ENCODE measurements at places on chromosomes 12 and 14.
A peak's percentile ranks its signal among the peaks of the same experiment; 100 is the strongest.

DNA sequence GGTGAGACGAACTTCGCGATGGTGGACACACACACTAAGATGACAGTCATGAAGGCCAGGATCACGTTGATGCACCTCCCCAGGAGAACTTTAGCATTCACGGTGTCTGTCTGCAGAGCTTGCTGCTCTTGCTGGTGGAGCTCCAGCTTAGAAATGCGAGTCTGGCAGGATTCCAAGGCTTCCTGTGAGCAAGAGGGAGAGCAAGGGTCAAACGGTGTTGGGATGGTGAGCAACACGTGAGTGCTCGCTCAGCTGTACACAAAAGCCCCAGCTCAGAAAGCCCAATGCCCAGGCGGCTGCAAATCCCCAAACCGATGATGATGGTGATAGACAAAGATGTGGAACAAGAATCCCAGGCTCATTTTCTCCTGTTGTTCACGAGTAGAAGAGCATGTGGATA lies 78.8 kb downstream of the TMCC3 start:
- DNase-seq: peak; percentile 90

DNA sequence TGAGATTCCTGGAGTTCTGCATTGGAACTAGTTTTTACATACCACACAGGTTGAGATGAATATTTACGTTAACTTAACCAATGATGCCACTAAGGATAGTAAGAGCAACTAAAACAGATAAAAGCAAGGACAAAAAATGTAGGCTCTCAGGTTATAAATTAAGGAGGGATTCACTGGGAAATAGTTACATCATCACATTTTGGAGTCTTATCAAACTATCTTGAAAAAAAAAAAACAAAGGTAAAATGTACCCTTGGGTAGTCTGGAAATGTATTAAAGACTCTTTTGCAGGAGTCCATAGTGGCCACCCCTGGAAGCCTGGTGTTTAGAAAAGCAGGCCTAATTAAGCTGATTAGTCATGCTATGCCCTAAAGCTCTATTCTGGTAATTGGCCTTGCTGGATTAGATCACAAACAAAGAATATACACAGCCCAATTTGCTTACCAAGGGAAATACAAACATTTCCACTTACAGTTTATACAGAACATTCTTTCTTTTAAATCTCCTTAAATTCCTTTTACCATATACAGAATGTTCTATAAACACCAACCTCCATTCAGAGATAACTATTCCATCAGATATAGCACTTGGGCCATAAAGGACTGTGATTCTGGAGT lies 39.3 kb downstream of the SLC25A47 start:
- peak; percentile 67 for DNase-seq

- DNase-seq: no peak
Measured at GRCh38 chr14:88305528-88306322, 17.3 kb downstream of the KCNK10 start.

DNA sequence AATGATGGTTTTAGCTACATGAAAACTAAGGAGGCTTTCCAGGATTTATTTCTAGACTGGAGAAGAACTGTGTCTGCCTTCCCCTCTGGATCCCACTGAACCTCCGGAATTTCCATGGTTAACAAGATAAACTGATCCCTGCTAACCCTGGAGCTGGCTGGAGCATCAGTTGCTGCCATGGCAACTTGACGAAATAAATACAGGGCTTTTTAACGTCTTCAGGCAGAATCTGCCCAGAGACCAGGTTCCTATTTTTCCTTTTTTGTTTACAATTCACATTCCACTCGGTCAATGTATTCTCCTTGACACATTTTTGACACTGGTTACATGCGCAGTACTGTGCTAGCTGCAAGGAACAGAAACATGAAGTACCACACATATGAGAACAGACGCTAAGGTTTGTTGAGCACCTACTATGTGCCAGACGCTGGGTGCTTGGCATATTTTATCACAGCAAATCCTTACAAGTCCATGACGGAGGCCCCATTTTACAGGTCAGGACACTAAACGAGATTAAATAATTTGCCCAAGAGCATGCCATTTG lies 1.7 kb downstream of the C14orf132 start:
- peak; percentile 10 for DNase-seq

DNA sequence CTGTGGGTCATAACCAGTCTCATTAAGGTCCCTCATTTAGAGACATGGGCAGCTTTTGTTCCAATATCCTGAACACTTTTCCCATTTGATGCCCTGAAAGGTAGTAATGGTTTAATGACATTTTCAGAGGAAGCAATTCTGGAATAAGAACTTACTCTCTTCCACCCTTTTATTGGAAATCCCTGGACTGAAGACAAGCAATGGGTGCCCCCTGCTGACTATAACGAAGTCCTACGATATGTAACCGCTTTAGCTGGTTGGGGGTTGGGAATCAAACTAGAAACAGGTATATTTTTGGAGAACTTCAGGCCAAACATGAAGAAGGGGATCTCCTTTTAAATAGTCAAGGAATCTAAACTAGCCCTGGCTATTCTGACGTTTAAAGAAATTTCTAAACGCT lies 20.5 kb downstream of the SARNP start:
- peak; percentile 32 for DNase-seq

GRCh38 chr12:123142518-123142840 lies 8.4 kb downstream of the PITPNM2 start:
- DNase-seq: no peak

DNA sequence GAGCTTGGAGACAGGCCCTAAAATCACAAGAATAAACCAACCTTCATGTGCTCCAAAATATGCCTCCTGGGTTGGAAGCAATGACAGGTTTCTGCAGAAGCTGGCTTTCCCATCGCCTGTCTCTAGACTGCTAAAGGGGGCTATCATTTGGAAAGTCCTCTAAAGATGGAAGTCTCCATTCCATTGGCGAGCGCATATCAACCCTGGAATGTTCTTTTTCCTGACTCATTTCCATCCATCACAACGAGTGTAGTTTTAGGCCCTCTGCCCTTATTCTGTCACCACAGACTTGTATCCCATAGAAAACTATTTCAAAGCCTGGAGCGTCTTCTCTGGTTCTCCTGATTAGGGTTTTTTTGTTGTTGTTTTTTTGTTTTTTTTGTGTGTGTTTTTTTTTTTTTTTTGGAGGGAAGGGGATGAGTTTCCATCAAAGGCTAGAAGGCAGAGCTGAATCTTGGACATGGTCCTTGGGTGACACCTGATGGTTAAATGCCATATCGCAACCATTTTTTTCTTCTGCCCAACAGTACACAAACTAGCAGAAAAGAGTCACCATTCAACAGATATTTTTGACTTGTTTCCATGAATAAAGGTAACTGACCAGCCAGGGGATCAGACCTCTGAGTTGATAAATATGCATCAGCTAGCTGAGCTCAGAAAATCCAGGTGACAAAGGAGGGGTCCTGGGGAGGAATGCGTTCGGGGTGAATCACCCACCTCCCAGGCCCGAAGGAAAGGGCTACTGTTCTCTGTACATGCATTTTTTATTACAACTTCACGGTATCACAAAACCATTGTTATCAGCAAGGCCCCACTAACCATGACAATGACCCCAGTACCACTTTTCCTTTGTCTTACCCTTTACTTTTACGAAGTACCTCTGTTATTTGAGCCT lies 40.5 kb downstream of the KCNA5 start:
- peak; percentile 58 for DNase-seq

DNA sequence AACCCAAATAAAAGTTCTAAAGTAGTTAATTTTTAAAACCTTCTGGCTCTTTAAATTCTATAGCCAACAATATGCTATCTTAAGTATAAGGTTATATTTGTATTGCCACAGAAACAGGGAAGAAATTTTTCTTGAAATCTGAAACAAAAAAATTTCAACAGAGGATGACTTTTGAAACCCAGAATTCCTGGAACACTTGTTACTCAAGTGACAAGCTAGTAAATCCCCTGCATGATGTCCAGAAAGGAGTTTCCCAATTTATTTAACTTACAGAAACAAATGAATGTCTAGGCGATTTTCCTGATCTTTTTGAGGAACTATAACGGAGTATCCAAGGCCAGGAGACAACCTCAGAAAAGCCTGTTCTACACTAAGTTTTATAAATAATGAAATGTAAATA lies 69.6 kb downstream of the SLC41A2 start:
- no peak for DNase-seq

GRCh38 chr12:21940549-21941505 lies at the start of gene ABCC9:
ABCC9 (minus strand) TSS chr12:21941426; CDS start chr12:21936674, 4,752 bp downstream.
- no peak for DNase-seq

- no peak for DNase-seq
Measured at GRCh38 chr12:131152587-131152986, 198.9 kb downstream of the ADGRD1 start.

- no peak for DNase-seq
Measured at GRCh38 chr12:123853396-123854070, 91.4 kb downstream of the DNAH10 start.

- DNase-seq: peak; percentile 9
Measured at GRCh38 chr14:37650356-37651037, 55.1 kb downstream of the TTC6 start.

- DNase-seq: no peak
Measured at GRCh38 chr14:32625211-32625610, 296.1 kb downstream of the AKAP6 start.

- no peak for DNase-seq
Measured at GRCh38 chr14:66008631-66009030, 477.5 kb upstream of the CCDC196 start.

DNA sequence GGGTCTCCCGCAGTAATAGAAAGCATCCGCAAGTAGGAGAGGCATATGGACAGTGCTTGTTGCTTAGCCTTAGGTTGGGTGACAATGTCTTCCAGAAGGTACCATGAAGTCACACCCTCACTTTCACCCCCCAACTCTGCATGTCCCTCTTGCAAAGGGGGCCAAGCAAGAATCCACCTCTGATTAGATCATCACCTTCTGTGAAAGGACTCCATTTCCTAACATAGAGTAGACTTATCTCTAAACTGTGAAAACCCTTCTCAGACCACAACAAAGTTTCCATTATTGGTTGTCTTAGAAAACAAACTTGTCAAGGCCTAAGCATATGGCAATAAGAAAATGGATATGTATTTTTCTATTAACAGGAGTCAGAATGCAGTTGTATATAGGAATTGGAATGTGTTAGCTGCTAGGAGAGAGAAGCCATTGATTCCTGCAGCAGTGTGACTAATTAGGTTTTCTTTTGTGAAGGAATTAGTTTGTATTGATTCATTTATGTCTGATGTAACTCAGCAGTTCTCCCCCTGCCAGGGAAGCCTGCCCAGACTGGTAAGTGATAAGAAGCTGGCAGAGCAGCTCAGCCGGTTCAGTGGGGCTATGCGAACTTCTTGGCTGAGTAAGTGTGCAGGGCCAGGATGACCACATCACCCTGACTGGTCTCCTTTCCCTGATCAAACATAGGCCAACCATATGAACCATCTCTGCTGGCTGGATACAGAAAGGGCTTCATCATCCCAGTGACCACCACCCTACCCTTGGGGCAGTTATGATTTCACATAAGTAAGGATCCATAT lies 107.3 kb upstream of the CCDC196 start:
- DNase-seq: no peak

- peak; percentile 14 for DNase-seq
Measured at GRCh38 chr12:5335069-5335468, 96.8 kb upstream of the NTF3 start.

GRCh38 chr14:31411218-31411727 lies 9.1 kb downstream of the HEATR5A start:
- DNase-seq: peak; percentile 10

DNA sequence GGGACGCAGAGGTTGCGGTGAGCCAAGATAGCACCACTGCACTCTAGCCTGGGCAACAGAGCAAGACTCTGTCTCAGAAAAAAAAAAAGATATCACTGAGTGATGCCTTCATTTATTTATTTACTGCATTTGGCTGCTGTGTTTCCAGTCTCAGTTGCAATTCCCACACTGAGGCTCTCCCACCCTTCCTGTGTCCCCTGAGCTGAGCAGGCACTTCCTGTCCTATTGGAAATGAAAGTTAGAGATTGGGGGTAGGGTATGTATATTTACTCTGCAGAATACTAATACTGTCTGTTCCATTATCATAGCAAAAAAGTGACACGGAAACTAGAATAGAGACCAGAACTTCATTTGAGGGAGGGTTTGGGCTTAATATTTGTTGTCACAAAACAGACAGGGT lies 1.6 kb upstream of the RBMS2 start:
- peak; percentile 40 for DNase-seq

GRCh38 chr12:774051-774614 lies 21.8 kb downstream of the WNK1 start:
- DNase-seq: no peak

DNA sequence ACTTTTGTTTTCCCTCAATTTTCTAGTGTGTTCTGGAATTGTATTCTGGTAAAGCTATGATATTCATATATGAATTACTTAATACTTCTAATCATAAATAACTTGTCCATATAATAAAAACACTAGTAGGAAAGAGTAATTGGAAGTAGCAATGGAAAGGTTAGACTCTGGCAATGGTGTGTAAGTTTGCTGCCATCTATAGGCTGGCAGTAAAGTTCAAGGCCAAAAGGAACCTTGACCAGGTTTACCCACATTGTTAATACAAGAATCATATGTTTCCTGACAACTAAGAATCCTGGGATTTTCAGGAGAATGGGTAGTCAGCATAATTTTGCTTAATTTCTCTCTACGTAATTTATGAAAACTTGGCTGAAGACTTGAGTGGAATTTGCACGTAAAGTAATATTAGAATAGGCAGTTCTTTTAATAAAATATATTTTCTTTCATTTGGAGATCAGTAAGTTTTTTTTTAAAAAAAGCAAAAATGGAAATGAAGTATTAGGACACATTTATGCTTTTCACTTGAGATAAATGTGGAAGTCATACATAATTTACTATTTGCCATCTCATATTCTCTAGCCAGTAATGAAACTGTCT lies 926.7 kb downstream of the GALC start:
- DNase-seq: no peak

- DNase-seq: no peak
Measured at GRCh38 chr12:42539696-42540095, 49.9 kb downstream of the PRICKLE1 start.

- no peak for DNase-seq
Measured at GRCh38 chr14:52060080-52060479, 8.8 kb downstream of the NID2 start.

- DNase-seq: no peak
Measured at GRCh38 chr12:13777374-13777773, 204.0 kb downstream of the GRIN2B start.

DNA sequence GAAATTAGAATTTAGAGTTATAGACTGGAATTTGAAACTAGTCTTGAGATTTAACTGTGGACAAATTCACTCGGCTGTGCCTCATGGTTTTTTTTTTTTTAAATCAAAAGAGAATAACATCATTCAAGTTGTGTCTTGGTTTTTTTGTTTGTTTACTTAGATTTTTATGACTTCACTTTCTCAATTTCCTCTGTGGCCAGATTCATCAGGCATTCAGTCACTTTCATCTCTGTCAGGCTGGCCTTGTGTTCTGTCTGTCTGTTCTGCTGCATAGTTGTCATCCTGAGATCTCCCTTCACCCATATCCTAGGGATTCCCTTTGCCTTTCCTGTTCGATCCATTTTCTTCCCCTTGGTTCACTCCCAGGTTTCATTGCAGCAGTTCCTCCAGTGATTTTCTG lies 10.0 kb downstream of the MARK3 start:
- peak; percentile 50 for DNase-seq
